Stimulated activated CD8-positive, alpha-beta memory T cell treated with anti-CD3 and anti-CD28 coated beads, Interleukin-7, amount 100 ng/mL, for 1 hour (primary cell): ENCODE measurements at places on chromosomes 11 and 22.

- no peak for DNase-seq
Measured at GRCh38 chr22:46028106-46028991, 51.4 kb upstream of the WNT7B start.

DNA sequence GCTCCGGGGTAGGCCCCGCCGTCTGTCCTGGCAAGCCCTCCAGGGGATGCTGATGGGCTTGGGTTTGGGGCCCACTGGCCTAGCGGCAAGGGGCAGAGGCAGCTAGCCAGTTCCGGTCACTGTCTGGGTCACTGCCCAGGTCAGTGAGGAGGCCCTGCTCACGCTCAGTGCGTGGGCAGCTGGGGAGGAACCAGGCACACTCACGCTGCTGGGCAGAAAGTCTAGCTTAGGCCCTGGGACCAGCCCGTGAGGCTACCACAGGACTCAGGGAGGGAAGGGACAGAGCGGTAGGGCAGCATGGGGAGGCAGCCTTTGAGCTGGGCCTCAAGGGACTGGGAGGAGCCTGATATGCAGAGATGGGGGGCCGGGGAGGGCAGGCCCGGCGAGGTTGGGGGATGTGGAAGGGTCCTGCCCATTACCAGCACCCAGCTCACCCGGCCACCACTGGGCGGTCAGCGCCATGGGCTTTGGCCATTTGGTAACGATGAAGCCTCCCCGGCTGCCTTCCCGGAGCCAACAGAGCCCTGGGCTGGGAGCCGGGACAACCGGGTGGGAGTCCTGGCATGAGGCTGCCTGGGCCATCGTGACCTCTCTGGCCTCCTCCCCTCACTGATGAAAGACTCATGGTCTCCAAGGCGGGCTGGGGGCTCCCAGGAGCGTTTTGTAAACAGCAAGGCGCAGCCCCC, 14.2 kb downstream of the SHISAL1 start:
- DNase-seq, result no peak

DNA sequence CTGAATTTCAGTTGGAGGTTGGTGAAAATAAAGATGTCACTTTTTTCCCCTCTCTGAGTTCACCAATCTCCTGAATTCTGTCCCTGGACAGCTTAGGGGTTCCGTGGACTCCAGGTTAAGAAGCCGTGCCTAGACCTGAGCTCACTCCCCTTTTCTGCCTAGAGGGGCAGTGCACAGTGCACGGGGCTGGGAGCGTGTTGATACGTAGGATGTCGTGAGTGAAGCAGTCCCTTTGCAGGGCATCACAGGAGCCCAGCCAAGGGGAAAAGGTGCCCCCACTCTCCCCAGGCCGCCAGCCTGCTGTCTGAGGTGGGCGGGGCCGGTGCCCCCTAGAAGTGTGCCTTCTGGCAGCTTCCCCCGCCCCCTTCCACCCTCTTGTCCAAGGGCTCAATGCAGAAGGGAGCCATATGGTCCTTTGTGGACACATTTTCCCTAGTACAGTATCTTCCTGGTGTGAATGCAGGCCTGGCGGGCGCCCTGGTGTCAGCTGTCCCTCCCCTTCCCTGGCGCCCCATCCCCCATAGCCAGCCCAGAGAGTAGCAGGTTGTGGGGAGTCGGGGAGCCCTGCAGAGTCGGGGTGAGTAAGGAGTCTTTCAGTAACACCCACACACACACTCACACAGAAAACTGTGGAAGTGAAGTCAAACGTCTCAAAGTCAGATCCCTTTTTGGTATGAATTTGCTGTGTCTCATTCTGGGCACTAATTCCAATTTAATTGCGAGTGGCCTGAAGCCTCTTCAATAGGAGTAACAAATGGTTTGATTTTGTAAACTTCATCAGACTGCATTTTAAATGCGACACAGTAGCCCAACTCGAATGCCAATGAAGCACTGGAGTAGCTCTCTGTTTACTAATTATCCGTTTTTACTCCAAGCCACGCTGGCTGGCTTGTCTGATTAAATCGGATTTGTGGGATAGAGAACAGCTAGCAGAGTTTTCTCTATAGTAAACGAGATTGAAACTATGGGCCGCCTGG, 67.5 kb upstream of the NNMT start:
- no peak for DNase-seq

GRCh38 chr11:56876621-56877275, 112.0 kb upstream of the OR5AK2 start:
- DNase-seq, result no peak

GRCh38 chr11:24932110-24933000, 435.5 kb downstream of the LUZP2 start:
- DNase-seq, result no peak

- DNase-seq, result no peak
Measured at GRCh38 chr11:35127619-35128018, 11.4 kb upstream of the CD44 start.

DNA sequence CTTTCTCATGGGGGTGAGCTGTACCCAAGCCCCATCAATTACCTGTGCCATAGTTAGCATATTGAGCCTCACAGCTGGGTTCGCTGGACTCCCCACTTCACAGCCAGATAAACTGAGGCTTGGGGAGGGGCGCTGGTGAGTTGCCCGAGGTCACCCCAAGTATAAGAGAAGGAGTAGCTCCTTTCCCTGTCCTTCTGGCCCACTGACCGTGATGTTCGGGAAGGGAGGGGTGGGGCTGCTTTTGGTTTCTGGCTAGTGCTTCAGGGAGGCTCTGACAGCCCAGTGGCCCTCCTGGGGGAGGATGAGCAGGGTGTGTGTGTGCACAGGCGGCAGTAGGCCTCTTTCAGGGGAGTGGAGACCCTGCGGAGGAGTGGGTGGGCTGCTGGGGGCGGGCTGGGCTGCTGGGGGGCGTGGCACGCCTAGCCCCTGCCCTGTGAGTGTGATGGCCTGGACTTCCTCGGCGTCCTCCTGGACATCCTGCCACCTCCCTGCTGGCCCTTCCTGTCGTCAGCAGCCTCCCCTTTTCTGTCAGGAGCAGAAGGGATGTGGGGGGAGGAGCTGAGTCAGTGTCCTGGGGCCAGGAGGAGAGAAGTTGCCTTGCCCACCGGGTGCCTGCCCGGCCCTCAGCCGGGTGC, 50.3 kb downstream of the TRIOBP start:
- DNase-seq, result no peak

DNA sequence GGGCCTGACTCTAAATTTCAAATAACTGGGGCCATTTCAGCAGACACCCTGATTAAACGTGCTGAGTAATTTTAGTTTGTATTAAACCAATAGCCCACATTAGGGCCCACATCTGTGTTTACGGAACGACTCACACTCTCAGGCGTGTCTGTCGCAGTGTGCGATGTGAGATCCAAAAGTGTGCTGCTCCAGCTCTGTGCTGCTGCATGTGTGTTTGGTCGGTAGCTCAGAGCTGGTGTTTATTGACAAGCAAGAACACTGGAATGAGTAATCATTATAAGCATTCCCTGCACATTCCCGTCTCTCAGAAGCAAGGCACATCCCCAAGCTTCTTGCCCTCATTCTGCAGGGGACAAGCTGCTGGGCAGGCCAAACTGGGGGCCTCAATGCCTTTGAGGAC, 7.8 kb downstream of the OPCML start:
- DNase-seq, result no peak

GRCh38 chr11:65654375-65655349, 8.1 kb downstream of the RELA start:
- DNase-seq, result no peak

GRCh38 chr11:119472186-119472855, 49.3 kb upstream of the THY1 start:
- no peak for DNase-seq

DNA sequence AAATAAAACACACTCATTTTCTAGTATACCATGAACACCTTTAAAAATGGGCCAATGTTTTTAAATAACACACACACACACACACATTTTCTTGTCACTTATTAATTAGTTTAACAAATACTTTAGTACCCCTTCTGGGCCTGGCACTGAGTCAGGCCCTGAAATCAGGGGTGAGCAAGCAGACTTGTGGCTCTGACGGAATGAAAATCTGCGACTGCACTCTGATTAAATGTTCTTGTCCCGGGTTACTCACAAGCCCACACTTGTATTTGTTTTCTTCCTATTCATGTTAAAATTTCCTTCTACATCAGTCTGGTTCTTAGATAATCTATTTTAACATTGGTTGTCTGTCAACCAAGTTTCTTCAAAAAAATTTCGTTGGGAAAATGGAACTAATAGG, 43.0 kb upstream of the PDGFD start:
- DNase-seq, result no peak

DNA sequence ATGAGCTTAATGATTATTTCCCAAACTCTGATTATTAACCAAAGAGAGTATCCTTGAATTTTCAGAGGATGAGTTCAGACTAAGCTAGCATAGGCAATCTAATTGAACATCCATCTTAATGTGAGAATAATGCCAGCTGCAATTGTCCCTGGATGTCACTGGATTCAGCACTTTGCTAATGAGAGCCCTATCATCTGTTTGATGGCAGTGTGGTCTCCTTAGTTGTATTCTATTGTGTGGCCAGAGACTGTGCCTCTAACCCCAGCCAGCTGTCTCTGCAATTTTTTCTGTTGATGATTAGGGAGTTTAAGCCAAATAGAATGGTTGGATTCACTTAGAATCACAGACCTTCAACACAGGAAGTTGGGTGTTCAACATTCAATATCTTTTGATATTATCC, 1249.5 kb downstream of the FAM181B start:
- no peak for DNase-seq
